Renal cortex interstitium (tissue), 15 donors: ENCODE measurements at places on chromosomes 7 and 10. TPM values are rescaled to one million over a fixed set of nuclear protein-coding genes. Genes with fewer than 3 reads are reported as not detected.

Gene LRRC17
- 86.7 TPM for polyA plus RNA-seq

DNA sequence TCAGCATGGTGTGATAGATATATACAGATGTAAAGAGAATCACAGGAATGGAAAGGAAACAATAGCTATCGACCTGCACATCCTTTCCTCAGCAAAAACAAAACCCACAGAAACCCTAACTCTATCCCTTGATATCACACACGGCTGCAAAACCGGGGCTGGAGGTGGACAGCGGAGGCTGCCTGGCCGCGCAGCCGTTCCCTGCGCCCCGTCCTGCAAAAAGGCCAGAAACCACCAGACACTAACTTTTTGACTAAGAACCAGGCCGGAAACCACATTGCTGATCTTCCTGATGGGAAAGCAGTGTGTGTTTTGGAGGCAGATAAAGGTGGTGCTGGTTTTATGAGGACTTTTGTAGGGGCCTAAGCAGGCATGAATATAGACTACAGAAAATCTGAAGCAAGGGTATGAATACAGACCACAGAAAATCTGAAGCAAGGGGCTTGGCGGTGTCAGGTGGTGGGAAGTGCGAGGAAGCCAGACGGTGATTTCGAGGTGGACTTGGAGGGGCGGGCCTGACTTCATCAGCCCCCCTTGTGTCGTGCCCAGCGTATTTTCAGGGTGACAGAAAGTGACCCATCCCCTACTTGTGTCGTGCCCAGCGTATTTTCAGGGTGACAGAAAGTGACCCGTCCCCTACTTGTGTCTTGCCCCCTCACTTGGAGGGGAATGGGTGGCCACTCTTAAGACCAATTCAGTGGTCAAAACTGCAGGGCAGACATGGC is 123.3 kb downstream of the WDR37 start:
- DNase-seq: no peak

Gene ERVW-1
- polyA plus RNA-seq: 2.5 TPM

DNA sequence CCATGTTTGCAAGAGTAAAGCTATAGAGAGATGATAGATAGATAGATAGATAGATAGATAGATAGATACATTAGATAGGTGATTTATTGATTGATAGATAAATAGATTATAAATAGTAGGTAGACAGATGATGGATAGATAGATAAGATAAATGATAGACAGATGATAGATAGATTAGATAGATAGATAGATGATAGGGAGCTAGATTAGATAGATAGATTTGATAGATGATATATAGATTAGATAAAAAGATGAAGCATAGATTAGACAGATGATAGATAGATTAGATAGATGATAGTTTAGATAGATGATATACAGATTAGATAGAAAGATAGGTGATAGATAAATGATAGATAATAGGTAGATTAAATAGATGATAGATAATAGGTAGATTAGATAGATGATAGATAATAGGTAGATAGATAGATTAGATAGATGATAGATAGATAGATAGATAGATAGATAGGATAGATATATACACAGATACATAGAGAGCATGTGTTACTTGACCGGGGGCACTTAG is 243.3 kb upstream of the FOXK1 start:
- no peak for DNase-seq

Gene NAT16
- polyA plus RNA-seq: 0.08 TPM

Gene CHCHD3
- 86.2 TPM for polyA plus RNA-seq

DNA sequence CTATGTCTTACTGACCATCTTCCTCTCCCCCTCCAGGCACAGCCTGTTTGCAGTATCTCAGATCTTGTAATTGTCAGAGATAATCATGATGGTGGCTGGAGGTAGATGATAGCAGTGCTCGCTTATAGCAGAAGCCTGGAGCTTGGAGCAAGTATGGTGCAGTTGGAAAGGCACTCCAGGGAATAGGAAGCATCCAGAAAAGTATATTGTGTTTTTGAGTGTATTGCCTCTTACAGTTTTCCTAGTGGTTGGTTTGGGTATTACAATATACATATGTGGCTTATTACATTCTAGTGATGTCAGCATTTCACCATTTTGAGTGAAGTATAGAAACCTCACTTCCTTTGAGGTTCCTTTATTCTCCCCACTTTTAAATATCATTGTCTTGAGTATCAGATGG is 101.5 kb downstream of the STK31 start:
- no peak for DNase-seq

Gene DDIT4
- polyA plus RNA-seq: 67.8 TPM

Gene SEPTIN14
- polyA plus RNA-seq: 0.16 TPM

Gene AFAP1L2
- 36.6 TPM for polyA plus RNA-seq

Gene NKX2-3
- polyA plus RNA-seq: 0.08 TPM

Gene GRM3
- 0.28 TPM for polyA plus RNA-seq

Gene NPSR1
- polyA plus RNA-seq: 0.21 TPM
